ENCODE measurements at places on chromosomes 12 and 14.

GRCh38 chr14:93991212-93991611 is 5.9 kb upstream of the CCDC197 start:
- DNase-seq = no peak

DNA sequence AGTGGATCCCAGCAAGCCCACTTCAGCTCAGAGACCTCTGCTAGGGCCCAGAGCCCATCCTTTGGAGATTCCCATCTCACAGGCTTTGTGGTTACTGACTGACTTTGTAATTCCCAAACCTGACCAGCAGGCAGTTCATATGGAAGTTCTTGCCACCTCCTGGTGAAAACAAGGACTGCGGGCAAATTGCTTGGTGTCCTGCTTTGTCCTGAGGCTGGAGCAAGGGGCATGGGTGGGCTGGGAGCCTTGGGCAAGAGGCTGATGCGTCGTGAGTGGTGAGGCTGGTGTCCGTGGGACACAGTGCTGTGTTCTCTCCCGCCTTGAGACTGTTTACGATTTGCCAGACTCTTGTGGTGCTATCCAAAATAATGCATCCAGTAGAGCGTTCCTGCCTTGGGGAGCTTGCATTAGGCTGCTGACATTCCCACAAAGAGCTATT is 91.0 kb downstream of the LRRC74A start:
- peak; percentile 56 for DNase-seq

- no peak for DNase-seq
Measured at GRCh38 chr12:10065241-10065640, 33.5 kb downstream of the CLEC1A start.

DNA sequence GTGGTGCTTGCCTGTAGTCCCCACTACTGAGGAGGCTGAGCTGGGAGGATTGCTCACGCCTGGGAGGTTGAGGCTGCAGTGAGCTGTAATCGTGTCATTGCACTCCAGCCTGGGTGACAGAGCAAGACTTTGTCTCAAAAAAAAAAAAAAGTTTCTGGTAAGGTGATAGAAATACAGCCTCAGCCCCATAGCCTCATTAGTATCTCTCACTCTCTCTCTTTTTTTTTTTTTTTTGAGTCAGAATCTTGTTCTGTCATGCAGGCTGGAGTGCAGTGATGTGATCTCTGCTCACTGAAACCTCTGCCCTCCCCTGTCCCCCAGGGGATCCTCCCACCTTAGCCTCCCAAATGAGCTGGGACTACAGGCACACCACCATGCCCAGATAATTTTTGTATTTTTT is 19.2 kb downstream of the MTHFD1 start:
- DNase-seq = no peak

GRCh38 chr14:90454041-90455000 is 57.5 kb downstream of the CALM1 start:
- DNase-seq = peak; percentile 16

DNA sequence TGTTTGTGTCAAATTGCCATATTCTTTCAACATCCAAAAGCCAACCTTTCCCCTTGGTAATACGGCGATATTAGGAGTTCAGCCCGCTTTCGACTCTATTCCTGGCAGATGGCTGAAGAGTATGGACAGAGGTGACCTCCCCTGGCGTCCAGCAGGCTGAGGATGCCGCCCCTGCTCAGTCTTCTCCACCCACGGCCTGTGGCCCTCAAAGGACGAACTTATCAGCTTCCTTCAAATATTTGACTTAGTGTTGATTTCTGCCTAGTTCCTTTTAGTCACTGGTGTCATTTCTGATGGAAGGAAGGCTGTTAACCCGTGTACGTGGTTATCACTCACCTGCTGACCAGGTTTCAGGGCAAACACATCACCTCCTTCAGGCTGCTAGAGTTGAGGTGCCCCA is 65.0 kb downstream of the TESC start:
- no peak for DNase-seq

DNA sequence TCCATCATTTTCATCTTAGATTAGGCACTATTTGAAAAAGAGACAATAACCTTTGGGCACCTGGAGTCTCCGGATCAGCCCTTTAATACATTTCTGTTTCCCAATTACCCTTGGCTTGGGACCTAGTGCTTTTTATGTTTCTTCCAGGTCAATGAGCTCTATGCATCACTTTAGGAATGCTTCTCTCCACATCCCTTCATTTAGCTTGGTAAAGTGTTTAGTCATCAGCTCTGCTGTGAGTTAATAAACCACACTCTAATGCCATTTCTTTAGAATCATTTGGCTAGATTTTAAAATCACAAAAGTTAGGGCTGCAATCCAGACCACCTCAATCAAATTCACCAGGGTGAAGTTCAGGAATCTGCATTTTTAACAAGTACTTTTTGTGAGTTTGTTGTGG is 41.7 kb downstream of the RASSF9 start:
- DNase-seq = no peak

DNA sequence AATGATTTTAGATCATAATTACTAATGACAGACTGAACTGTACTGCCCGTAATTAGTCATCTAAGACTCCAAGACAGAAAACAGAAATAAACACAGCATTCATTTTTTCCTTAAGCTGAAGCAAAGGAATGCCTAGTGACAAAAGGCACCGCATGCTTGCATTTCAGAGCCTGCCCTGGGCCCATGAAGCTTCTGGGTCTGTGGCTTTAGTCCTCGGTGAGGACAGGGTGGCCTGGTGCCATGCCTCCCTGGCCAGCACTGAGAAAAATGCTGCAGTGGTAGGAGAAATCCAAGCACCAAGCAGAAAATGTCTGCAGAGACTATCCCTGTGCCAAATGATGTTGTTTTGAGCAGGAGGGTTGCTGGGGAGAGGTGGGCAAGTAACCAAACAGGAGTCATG is 171.6 kb downstream of the CALM1 start:
- no peak for DNase-seq

- DNase-seq = no peak
Measured at GRCh38 chr12:109642506-109643132, 69.0 kb downstream of the MVK start.

DNA sequence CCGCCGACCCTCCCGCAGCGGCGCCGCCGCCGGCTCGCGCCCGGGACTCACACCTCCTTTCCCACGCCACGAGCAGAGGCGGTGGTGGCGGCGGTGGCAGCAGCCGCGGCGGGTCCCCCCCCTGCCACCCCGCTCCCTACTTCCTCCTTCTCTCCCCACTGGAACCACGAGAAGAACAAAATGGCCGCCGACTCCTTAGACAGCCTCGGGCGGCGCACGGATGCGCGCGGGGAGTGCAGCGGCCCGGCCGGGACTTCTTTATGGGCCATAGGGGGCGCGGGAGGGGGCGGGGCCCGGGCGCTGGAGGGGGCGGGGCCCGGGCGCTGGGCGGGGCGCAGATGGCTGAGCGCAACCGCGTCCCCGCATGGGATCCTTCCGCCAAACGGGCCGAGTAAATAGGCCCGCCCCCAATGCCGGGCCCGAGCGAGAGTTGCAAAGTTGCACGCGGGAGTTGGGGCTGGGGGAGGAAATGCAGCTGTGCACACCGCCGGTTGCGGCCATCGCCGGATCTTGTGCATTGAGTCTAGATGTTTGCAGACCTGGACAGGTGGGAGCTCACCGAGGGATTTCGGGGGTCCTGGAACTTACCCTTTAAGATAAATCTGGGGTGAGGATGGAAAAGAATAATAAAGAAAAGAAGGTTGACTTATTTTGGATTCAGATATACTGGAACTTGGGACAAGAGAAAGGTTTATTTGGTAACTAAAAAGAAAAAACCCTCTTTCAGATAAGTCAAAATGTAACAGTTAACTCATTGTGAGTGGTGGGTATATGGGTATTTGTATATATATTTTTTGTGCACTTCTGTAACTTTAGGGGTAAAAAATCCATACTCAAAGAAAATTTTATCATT is at the start of gene PPP1CC:
PPP1CC (minus strand) TSS at position 174 of the 853 bp plus-strand sequence. CDS start 184 bp downstream, outside the sequence.
- DNase-seq = peak; percentile 98

GRCh38 chr12:106764738-106765137 is 9.7 kb upstream of the RIC8B start:
- DNase-seq = no peak

DNA sequence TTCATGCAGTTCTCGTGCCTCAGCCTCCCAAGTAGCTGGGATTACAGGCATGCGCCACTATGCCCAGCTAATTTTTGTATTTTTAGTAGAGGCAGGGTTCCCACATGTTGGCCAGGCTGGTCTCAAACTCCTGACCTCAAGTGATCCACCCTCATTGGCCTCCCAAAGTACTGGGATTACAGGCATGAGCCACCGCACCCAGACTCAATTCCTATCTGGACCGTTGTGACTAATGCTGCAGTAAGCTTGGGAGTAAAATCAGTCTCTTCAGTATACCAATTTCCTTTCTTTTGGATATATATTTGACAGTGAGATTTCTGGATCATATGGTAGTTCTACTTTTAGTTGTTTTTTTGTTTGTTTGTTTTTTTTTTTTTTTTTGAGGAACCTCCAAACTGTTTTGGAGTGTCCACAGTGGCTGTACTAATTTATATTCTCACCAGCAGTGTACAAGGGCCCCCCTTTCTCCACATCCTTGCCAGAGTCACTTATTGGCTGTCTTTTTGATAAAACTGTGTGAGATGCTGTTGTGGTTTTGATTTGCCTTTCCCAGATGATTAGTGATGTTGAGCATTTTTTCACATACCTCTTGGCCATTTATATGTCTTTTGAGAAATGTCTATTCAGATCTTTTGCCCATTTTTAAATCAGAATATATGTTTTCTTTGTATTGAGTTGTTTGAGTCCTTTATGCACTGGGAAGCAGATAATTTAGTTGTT is 37.3 kb upstream of the EVL start:
- DNase-seq = no peak

DNA sequence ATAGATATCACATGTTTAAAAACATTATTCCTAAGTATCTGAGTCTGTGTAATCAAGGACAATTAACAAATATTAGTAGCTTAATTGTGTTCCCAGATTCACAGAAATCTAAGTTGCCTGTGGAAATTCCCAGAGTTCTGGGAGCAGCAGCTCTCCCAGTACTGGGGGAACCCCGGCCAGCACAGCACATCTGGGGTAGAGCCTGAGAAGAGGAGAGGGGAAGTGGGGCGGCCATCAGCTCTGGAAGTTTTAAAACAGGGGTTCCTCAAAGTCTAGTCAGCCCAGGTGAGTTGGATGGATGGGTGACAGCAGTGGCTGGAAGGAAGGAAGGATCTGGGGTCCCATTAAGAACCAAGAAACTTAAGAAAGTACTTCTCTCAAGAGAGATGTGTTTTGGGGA is 24.6 kb downstream of the PRICKLE1 start:
- DNase-seq = no peak

DNA sequence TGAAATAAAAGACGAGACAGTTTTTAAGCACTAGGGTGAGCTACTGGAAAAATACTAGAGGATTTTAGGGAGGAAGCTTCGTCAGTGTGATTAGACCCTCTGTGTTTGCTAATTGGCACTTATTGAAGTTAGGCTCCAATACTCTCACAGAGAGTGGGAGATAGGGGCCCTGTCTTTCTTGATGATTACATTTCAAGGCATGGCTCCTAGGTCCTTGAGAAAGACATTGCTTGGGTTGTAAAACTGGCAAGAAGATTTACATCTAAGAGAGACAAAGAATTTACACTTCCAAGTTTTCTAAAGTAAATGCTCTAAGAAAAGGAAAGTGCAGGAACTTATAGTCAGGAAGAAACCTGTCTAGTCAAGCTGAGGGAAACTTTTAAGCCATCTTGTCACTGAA is 183.2 kb downstream of the C12orf50 start:
- no peak for DNase-seq

DNA sequence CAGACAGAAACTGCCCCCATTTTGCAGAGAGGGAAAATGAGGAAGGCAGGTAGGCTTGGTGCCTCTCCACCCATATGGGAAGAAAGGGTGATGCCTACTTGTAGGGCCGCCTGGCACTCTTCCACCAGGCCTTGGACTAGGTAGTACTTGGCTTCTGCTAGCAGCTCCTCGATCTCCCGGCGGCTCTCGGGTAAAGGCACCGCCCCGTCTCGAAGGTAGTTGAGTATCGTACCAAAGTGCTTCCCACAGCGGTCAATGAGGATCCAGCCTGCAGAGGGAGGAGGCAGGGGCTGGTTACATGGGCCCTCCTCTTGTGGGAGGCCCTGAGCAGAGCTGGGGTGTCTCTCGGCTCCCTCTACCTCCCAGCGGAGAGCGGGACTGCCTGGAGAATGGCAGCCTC is 16.6 kb downstream of the KCTD10 start:
- no peak for DNase-seq

Data from LoVo (cell line).